ENCODE measurements at places on chromosomes 2 and 18.

- H3K4me3 ChIP-seq, result no peak overlapping the region
- H3K27ac ChIP-seq, result no peak overlapping the region
- peaks cover 29% of the 10 kb centered on the region for H3K4me1 ChIP-seq
- no peaks in the 10 kb centered on the region for H3K27me3 ChIP-seq
- peaks cover 14% of the 10 kb centered on the region for H3K36me3 ChIP-seq
Observed at GRCh38 chr2:215970425-215970824, 42.9 kb downstream of the MREG start.

- H3K36me3 ChIP-seq, result no peaks in the 10 kb centered on the region
- no peak for DNase-seq
- H3K4me1 ChIP-seq, result no peaks in the 10 kb centered on the region
- H3K27ac ChIP-seq, result no peak overlapping the region
- no peaks in the 10 kb centered on the region for H3K27me3 ChIP-seq
- no peak overlapping the region for H3K4me3 ChIP-seq
Observed at GRCh38 chr2:49801898-49802450, 647.7 kb upstream of the FSHR start.

- peaks cover 18% of the 10 kb centered on the region for H3K36me3 ChIP-seq
- no peak overlapping the region for H3K27ac ChIP-seq
- H3K27me3 ChIP-seq, result no peaks in the 10 kb centered on the region
- H3K4me1 ChIP-seq, result peaks cover 6% of the 10 kb centered on the region
- no peak for DNase-seq
Observed at GRCh38 chr18:42045346-42045745, 90.3 kb downstream of the PIK3C3 start.

DNA sequence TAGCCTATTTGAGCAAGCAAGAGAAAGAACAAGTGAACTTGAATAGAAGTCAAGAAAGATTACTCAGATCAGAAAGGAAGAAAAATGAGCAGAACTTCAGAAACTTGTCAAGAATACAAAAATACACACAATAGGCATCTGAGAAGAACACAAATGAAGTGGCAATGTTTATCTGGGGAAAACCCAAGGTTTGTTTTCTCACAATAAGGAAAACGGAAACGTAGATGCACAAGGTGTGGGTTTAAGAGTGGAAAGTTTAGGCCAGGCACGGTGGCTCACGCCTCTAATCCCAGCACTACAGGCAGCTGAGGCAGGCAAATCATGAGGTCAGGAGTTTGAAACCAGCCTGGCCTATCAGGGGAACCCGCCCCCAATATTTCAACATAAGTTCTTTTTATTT, 159.5 kb upstream of the GYPC start:
- no peak overlapping the region for H3K27ac ChIP-seq
- H3K36me3 ChIP-seq, result no peaks in the 10 kb centered on the region
- H3K27me3 ChIP-seq, result peaks cover 5% of the 10 kb centered on the region
- no peak for DNase-seq
